IMR-90 (cell line): ENCODE measurements at places on chromosomes 11 and 22. TPM values are rescaled to one million over a fixed set of nuclear protein-coding genes. Genes with fewer than 3 reads are reported as not detected.

Gene P2RY2
- not detected in 2 replicates for total RNA-seq

Gene OR10D3
- total RNA-seq = not detected in 2 replicates

Gene SCGB2A2
- total RNA-seq = not detected in 2 replicates

Gene OR51G1
- total RNA-seq = not detected in 2 replicates

Gene GDPD5
- total RNA-seq = 1.7 and 2.0 TPM in 2 replicates
